ENCODE measurements at places on chromosomes 7 and 10.

DNA sequence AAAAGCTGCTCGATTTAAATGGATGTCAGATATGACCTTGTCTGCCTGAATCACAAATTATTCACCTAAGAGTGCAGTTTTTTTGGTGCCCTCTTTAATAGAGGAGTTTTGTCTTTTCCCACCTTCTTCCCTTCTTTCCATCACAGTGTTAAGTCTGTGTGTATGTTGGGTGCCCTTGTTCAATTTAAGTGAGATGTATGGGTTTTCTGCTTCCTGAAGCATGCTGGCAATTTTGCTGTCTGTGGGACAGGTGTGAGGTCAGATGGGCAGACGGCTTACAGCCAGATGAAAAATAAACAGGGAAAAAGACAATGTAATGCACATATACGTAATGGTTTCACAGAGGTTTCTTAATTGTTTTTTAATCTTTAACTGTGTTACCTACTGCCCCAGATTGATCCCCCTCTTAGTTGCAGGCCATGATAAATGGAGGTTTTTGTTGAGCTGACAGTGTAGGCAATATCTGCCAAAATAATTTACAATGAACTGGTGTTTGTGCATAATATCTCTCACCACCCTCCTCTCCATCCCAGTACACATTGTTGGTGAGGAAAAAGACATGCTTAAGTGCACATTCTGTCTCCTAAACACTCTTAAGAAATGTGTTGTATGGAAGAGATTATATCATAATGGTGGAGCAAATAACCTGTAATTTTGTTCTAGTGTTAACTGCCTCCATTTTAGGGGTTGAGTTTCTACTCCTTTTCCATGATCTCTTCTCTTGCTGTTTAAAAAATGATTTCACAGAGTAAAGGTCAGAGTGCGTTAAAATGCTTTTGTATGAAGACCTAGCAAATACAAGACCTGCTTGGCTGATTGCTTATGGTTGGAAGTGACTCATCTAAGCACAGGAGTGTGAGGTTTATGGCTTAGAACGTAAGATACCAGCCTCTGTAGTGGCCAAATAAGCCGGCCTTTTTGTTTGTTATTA is 123.9 kb downstream of the LRRC4 start:
- no peak for DNase-seq

- no peak for DNase-seq
These were observed 22.7 kb downstream of the FAM237B start for GRCh38 chr7:90298145-90299038.

DNA sequence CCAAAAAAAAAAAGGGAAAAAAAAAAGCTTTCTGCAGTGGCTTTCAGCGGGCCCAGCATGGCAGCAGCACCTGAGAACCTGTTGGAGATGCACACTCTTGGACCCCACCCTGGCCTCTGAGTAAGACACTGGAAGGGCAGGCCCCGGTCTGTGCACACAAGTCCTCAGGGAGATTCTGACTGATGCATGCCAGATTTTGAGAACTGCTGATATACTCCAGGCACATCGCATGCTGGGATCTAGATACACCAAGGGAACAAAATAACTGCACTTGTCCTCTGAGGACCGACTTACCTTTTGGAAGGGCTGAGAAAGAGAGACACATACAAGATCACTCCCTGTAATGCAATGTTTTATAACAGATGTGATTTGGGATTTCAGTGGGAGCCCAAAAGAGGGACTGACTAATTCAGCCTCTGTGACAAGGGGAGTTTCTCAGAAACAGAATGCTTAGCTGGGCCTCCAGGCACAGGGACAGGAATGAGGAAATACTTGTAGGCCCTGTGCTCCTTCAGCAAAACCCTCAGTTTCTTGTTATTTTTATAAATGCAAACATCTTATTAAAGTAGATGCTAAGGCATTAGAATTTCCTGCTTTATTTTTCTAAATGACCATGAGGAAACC is 8.2 kb downstream of the EGFR start:
- DNase-seq: no peak

- no peak for DNase-seq
These were observed 48.2 kb downstream of the APBB1IP start for GRCh38 chr10:26486304-26486703.

- no peak for DNase-seq
These were observed 73.3 kb downstream of the KIAA1549 start for GRCh38 chr7:138907850-138908249.

GRCh38 chr10:67978749-67979148 is 94.3 kb downstream of the SIRT1 start:
- DNase-seq: no peak

DNA sequence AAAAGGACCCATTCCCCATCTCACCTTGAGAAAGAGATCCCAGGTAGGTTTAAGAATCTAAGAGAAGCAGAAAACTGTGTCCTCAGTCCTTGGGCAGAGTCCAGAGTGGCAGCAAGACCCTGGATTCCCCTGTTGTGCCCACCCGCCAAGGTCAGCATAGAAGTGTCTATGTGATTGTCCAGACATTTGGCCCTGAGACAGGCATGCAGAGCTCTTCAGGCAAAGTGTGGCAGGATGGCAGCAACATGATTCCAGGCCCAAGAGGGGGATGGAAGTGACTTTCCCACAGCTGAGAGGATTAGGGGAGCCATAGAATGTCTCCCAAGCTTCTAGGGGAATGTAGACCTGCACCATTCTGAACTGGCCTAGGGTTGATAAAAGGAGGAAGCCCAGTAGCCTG is 39.1 kb upstream of the OPALIN start:
- DNase-seq: no peak

- no peak for DNase-seq
These were observed 100.3 kb downstream of the ARL5B start for GRCh38 chr10:18759575-18759974.

GRCh38 chr7:12244129-12244528 is 33.0 kb downstream of the TMEM106B start:
- DNase-seq: no peak

All from stimulated activated CD8-positive, alpha-beta memory T cell treated with anti-CD3 and anti-CD28 coated beads, Interleukin-15, amount 100 ng/mL, for 48 hours (primary cell).